NCI-H187 (cell line): ENCODE measurements at places on chromosomes 11 and 22.

- DNase-seq: no peak
These were observed 2.1 kb upstream of the CACNA1I start for GRCh38 chr22:39568278-39568981.

DNA sequence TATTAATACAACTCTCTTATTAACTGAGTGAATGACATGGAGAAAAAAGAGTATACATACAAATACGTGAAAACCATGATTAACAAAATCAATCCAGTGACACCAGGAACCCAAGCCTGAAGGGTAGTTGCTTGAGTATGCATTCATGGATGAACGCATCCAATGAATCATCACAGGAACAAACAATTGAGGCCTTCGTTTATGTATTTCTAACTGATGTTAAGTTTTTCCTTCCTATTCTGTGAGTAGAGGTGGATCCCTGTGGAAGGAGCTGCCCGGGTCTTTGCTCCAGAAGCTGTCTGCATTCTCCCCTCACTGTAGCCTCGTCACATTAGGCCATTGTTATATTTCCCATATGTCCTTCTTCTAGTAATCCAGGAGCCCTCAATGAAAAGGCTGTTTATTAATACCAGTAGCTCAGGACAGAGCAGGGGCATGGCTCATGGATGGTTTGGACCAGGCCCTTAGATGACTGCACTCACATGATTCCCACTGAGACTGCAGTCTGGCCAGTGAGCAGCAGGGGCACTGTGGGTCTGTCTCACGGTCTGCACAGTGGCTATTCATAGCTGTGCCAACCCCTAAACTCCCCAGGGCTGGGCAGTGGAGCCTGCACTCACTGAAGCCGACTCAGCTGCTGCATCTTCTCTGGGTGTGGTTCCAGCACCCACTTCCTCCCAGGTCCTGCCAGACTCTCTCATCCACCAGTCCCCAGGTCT, 128.1 kb upstream of the TOP3B start:
- no peak for DNase-seq

DNA sequence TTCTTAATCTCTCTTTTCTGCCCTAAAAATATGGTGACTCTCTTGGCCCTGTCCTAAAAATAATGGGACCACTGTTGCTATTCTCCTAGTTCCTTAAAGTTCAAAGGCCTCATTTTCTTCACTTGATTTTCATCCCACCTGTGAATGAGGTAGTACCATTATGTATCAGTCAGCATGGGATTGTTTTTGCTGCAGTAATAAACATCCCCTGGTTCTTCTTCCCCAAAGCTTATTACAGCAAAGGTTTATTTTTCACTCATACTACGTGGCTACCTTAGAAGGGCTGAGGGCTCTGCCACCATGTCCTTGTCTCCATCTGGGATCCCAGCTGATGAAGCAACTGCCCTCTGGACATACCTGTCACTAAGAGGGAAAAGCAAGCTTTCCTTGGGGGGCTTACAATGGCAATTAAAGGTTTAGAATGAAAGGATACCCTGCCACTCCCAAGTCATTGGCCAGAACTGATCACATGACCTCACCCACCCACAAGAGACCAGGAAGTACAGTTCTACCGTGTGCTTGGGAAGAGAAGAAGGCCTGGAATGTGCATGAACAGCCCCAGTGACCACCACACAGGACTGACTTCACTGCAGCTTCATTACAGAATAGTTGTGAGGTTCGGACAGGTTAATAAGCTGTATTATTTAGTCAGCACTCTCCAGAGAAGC, 7.8 kb downstream of the TTC38 start:
- DNase-seq: no peak

DNA sequence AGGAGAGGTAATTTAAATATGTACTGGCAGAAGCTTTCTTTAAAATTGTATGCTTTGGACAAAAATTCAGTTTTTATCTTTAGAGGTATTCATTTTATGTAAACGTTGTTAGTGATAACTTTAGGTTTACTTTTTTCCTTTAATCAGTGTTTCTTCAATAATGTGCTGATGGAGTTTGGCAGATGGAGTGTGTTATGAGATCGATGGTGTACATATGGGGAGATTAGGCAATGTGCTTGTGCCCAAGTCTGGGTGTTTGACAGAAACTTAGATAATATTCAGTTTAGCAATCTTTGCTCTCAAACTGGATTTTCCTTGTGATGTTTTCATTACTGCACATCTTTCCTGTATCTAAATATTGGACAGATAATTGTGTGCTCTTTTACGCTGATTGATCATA, 425.4 kb downstream of the JRKL start:
- DNase-seq: no peak

GRCh38 chr11:107247167-107247861, 210.3 kb downstream of the CWF19L2 start:
- no peak for DNase-seq

- no peak for DNase-seq
These were observed 7.6 kb upstream of the JHY start for GRCh38 chr11:122874991-122875390.
